ENCODE measurements at places on chromosomes 6 and 20.

- no peak for DNase-seq
These were observed 69.4 kb downstream of the FYN start for GRCh38 chr6:111803804-111804203.

DNA sequence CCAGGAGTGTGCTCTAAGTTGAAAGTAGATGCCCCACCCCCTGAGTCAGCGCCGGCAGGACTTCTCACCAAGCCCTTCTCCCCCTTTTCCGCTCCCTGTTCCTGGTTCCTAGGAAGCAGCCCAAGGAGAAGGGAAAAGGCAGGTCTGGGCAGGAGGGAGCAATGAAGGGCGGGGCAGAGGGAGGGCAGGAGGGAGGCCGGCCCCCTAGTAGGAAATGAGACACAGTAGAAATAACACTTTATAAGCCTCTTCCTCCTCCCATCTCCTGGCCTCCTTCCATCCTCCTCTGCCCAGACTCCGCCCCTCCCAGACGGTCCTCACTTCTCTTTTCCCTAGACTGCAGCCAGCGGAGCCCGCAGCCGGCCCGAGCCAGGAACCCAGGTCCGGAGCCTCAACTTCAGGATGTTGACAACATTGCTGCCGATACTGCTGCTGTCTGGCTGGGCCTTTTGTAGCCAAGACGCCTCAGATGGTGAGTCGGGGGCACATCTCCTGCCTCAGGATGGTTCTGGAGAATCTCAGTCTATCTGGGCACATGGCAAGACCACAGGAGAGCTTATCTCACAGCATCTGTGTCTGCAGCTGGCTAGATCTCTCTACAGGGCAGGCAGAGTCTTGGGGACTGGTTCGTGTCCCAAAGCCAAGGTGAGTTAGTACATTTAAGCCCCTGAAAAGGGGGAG lies at the start of gene PROCR:
Gene PROCR, plus strand, starts transcription at position 320 of the 681 bp plus-strand sequence. Its CDS starts 83 bp downstream, at position 403.
- DNase-seq: no peak

GRCh38 chr20:19786311-19786710 lies 28.3 kb downstream of the RIN2 start:
- DNase-seq: no peak

- DNase-seq: no peak
These were observed 1.1 kb upstream of the ZBTB46 start for GRCh38 chr20:63831993-63832686.

GRCh38 chr6:43013097-43013842 lies 476 bp downstream of the MEA1 start:
- no peak for DNase-seq

DNA sequence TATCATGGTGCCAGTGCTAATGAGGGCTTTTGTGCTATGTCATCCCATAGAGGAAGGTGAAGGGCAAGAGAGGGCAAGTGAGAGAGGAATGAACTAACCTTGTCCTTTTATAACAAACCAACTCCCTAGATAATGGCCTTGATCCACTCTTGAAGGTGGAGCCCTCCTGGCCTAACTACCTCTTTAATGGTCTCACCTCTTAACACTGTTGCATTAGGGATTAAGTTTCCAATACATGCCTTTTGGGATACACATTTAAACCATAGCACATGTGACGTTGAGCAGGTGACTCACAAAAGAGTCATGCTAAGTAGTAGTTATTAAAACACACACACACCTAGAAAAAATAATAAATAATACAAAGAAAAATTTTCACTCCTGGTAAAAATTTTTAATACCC lies 36.9 kb downstream of the CCN2 start:
- no peak for DNase-seq

GRCh38 chr6:7087491-7087979 lies 20.2 kb upstream of the RREB1 start:
- no peak for DNase-seq

- no peak for DNase-seq
These were observed 112.9 kb downstream of the JARID2 start for GRCh38 chr6:15358579-15359327.

DNA sequence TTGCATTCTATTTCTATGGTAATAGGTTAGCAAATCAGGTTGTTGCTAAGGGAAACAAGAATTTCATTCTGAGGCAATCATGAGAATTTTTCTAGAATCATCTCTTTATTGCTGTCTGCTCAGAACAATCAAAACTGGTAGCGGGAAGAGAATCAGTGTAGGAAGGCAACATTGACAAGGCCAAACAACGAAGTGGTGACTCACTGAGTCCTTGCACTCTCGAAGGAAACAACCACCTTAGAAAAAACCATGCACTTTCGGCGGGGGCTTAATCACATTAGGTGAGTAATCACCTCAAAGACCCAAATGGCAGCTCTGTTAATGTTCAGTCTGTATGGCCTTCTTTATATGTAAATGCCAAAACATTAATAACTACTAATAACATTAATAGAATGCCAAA lies 78.8 kb upstream of the MAP7 start:
- DNase-seq: no peak

- no peak for DNase-seq
These were observed 36.6 kb downstream of the CITED2 start for GRCh38 chr6:139337830-139338229.

DNA sequence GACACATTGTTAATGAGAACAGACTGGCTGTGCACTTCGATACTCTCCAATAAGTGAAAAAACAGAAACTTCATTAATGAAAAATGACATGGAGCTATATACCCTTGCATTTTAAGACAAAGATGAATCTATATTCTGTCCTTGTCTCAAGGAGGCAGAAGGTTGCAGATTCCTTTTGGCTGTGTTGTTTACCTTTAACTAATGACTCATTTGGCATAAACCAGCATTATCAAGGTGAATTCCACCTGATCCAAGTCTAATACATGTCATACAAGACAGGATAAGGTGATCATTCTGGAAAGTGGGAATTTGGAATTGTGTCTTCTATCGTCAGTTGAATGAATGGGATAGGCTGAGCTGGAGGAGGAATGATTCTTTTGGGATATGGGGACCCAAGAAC lies 192.9 kb downstream of the PLCB4 start:
- no peak for DNase-seq

- no peak for DNase-seq
These were observed 110.0 kb downstream of the QRSL1 start for GRCh38 chr6:106739387-106739786.

GRCh38 chr6:139981768-139982181 lies 607.3 kb upstream of the CITED2 start:
- no peak for DNase-seq

GRCh38 chr20:25016471-25016870 lies 23.9 kb upstream of the APMAP start:
- DNase-seq: no peak

- DNase-seq: no peak
These were observed 67.2 kb downstream of the NCOA3 start for GRCh38 chr20:47568837-47569410.

DNA sequence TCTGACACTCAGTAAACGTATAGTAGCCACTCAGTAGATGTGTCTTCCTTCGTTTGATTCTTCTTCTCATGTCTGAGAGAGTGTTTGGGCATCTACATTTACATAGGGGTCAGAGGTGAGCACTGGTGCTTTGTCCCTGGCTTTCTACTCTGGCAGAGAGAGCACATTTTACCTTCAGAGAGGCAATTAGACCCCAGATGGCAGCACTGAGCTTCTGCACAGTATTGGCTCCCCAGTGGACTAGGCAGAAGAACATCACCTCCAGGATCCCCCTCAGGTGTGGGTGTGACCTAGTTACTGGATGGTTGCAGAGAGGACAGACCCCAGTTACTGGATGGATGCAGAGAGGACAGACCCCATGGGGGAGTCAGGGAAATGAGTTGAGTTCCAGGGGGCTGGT lies 327.2 kb downstream of the DHX35 start:
- DNase-seq: no peak

DNA sequence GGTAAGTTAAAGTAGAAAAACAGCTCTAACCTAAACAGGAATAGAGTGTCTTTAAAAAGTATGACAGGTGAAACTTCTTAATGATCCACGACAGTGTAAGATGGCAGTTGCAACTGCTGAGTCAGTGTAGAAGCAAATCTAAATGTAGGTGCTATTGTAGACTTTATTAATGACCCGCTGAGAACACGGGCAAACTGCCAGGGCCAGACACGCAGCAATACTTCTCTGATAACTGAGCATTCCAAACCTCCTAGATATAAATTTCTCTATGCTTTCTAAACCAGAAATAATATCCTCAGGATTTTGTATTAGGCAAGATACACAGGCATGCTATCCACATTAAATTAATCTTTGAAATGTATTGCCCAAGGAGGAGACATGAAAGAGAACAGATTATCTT lies 1076.4 kb downstream of the HACE1 start:
- no peak for DNase-seq

DNA sequence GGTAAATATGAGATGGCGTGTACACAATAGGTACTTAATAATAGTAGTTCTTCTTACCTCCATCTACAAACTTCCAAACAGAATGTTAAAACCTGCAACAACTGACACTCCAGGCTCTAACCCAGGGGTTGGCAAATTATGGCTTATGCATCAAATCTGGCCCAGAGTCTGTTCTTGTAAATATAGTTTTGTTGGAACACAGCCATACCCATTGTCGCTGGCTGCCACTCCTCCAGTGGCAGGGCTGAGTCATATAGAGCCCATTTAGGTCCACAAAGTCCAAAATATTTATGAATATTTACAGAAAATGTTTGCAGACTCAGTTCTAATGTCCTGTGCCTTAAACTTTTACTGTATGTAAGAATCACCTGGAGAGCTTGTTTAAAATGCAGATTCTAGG lies 69.9 kb upstream of the BTBD3 start:
- no peak for DNase-seq

DNA sequence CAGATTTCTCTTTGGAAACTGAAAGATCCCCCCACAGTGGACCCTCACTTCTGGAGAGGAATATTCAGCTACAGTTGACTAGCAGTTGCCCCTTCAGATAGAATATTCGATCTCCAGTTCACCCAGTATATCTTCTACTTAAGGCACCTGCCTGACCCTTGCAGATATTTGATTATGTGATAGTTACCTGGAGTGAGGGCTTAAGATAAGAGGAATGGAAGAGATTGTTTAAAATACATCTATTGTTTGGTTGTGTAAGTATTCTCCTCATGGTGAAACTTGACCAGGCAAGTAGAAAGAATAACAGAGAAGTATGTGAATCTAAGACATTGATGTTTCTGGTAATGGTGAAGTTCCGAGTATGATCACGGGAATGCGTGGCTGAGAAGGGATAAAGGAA lies 1.6 kb upstream of the ZCCHC3 start:
- DNase-seq: no peak

- no peak for DNase-seq
These were observed 323.3 kb upstream of the NT5E start for GRCh38 chr6:85126485-85127167.

- no peak for DNase-seq
These were observed 5.6 kb upstream of the PHACTR3 start for GRCh38 chr20:59598625-59599310.

GRCh38 chr20:52210037-52210990 lies 18.7 kb upstream of the ZFP64 start:
- DNase-seq: no peak

- no peak for DNase-seq
These were observed 556 bp upstream of the YWHAB start for GRCh38 chr20:44884907-44885391.

GRCh38 chr20:22382742-22383141 lies 201.6 kb downstream of the FOXA2 start:
- DNase-seq: no peak

DNA sequence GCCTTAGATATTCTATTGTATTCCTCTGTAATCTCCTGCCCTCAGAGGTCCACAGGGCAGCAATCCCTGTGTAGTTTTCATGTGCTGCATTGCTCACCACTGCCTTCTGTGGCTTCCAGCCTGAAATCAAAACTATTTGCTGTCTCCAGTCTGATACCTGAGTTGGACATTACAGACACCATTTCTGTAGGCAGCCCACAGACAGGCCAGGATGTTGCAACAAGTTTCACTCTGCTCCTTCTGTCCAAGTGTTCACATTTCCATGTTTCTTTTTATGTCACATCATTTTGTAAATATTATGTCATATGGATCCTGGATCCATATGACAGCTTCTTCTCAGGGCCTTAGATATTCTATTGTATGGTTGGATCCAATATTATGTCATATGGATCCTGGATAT lies 21.7 kb downstream of the ECI2 start:
- no peak for DNase-seq

DNA sequence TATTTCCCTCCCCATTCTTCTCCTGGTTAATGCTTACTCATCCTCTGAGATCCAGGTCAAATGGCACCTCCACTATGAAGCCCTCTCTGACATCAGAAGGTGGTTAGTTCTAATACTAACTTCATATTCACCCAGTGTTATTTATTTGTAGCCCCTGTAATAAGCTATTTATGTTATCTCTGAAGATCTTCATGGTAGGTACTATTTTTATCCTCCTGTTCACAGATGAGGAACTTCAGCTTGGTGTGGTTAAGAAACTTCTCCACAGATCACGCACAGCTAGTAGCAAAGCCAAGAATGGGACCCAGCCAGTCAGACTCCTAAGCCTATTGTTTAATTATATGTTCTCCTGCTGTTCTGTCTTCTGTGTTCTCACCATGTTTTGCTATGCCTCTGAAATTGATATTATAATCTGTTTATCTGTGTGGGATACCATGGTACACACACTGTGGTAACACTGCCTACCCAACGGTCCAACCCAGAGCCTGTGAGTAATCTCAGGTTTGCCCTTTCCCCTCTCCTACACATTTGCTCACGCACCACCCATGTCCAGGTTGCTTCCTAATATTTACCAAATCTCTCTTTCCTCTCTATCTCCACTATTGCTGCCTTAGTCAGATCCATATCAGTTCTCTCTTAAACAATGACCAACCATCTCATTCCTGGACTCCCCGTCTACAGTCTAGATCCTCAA lies 98.4 kb downstream of the IPCEF1 start:
- no peak for DNase-seq

DNA sequence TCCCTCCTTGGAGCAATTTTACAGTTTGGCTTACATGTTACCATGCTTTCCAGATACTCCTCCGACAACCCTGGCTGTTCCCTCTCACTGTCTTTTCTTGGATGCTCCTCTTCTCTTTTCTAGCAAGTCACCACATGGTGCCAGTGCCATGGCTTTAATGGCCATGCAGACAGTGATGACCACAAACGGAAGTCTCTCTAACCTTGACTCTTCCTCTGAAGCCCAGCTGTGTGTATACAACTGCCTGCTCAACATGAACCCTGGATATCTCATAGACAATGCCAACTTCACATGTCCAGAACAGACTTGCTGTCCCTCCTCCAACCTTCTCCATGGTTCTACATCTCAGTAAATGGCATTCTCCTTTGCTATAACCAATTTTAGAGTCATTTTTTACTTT lies 49.8 kb upstream of the NEDD9 start:
- no peak for DNase-seq

DNA sequence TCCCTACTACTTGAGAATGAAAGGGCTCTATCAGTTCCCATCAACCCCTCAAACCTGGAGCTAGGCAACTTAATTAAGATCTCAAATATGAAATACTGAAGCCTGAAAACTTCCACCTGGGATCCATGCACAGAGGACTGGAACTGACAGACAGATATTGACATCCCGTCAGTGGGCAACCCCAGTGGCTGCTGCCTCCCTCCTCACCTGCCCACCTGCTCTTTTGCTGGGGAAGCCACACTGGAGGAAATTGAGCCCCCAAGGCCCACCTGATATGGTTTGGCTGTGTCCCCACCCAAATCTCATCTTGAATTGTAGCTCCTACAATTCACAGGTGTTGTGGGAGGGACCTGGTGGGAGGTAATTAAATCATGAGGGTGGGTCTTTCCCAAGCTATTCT lies 192.8 kb downstream of the LRFN2 start:
- DNase-seq: no peak

GRCh38 chr6:142886431-142887170 lies 58.4 kb downstream of the HIVEP2 start:
- DNase-seq: no peak

GRCh38 chr6:12861603-12862002 lies 145.0 kb downstream of the PHACTR1 start:
- DNase-seq: no peak

- DNase-seq: no peak
These were observed 71.0 kb downstream of the EDN1 start for GRCh38 chr6:12361042-12361765.

Data from activated CD4-positive, CD25-positive, alpha-beta regulatory T cell (primary cell).